ENCODE measurements at places on chromosomes 4 and X.

GRCh38 chrX:119692191-119693039 is 553 bp downstream of the SEPTIN6 start:
- peak; percentile 73 for DNase-seq

DNA sequence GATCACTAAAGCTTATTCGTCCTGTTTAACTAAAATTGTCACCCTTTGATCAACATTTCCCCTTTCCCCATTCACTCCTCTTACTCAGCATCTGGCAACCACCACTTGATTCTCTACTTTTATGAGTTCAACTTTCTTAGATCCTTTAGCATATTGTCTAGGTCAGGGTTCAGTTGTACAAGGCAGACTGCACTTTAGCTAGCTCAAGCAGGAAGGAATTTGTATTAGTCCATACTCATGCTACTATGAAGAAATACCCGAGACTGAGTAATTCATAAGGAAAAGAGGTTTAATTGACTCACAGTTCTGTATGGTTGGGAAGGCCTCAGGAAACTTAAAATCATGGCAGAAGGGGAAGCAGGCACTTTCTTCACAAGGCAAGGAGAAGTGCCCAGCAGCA is 44.3 kb downstream of the TASL start:
- DNase-seq: no peak

DNA sequence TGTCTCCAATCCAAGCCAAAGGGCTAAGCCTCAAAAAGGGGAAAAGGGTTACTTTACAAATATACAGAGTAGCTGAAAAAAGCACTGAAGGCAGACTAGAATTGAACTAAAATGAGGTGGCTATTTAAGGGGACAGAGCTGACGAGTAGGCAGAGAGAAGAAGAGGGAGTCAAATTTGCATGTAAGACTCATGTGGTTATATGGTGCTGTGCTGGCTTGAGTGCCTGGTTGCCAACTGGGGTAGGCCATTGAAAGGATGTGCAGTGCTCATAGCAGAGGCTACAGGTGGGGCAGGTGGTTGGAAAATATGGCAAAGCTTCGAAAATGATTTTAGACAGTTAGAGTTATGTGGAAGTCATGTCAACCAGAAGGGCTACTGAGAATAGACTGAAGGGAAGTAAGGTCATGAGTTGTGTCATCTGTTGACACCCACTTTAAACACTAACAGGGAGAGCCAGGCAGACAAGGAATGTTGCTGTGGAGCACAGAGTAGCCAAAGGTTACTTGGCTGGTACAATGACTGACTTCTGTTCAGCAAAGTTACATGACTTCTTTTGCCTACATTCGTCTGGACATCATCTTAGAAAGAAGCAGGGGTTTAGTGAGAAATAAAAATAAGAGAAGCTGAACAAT is 1210.4 kb downstream of the ADGRL3 start:
- DNase-seq: no peak

DNA sequence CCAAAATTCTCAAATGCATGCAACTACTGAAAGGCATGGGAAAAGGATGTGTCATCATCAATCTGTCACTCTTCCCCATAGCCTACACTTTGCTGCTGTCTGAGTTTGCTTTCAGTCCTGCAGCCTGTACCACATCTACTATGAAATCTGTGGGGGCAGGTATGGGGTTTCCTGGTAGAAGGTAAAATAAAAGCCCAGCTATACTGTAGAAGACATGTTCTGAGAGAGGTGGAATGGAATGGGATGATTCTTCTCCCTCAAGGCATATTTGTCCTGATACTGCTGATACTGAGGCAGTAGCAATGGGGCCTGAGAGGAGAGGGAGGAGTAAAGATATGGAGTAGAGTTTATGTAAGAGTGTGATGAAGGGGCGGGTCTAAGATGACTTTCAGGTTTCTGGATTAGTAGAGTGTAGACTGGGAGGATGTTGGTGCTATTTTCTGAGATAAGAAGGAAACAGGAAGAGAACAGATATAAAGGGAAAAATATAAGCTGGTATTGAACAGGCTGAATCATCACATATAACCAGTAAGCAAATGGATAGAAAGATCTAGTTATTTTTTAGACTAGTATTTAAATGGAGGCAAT is 38.7 kb upstream of the GYPA start:
- no peak for DNase-seq

DNA sequence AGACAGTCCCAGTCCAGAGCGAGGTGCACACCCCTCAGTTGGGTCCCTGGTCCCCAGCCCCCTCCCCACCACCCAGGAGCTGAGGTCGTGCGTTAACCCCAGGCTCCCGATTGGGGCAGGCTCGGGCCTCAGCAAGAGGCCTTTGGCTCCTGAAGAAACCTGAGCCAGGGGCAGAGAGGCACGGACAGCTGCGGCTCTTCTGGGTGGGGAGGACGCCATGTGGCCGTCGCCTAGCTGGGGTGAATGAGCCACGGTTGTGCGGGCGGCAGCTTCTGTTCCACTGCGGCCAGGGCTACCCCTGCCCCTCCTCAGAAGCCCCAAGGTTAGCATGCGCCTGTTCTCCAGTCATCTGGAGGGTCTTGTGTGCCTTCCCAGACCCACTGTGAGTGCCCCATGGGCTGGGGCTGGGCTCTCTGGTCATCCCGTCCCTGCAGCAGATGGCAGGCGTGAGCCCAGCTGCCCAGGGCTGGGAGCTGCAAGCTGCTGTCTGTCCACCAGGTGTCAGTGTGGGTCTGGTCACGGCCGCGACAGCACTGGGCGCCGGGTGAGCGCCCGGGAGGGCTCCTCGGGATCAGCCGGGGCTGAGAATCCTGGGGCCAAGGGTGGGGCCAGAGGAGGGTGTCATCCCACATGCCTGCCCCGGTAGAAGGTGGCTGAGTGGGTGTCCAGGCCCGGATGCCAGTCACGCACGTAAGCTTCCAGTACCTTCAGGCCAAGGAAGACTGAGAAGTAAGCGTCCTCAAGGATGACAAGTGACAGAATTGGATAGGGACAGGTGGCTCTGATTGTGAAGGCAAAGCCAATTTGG is 21.9 kb downstream of the ATP2B3 start:
- peak; percentile 73 for DNase-seq

GRCh38 chrX:153551135-153551534 is 33.7 kb downstream of the ATP2B3 start:
- DNase-seq: no peak

GRCh38 chr4:26094911-26095310 is 180.9 kb downstream of the SMIM20 start:
- DNase-seq: no peak

- no peak for DNase-seq
These were observed 100.0 kb downstream of the HMX1 start for GRCh38 chr4:8771666-8772065.

GRCh38 chrX:1925053-1925481 is 310.2 kb downstream of the ASMT start:
- DNase-seq: no peak

DNA sequence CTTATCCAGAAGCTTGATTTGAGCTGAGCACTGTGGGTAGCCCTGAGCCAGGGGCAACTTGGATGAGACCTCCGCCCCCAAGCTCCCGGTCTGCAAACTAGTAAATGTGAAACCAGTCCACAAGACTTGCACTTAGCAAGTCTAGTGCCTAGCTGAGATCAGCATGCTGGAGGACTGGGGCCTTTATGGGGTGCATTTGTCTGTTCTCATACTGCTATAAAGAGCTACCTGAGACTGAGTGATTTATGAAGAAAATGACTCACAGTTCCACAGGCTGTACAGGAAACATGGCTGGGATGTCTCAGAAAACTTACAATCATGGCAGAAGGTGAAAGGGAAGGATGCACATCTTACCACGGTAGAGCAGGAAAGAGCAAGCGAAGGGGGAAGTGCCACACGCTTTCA is 42.1 kb upstream of the HOPX start:
- peak; percentile 5 for DNase-seq

- DNase-seq: no peak
These were observed 207.0 kb downstream of the NSUN7 start for GRCh38 chr4:40956721-40957255.

GRCh38 chrX:153569475-153569874 is 29.5 kb downstream of the CCNQ start:
- DNase-seq: no peak

- no peak for DNase-seq
These were observed 7.8 kb downstream of the TIFA start for GRCh38 chr4:112277705-112278448.

DNA sequence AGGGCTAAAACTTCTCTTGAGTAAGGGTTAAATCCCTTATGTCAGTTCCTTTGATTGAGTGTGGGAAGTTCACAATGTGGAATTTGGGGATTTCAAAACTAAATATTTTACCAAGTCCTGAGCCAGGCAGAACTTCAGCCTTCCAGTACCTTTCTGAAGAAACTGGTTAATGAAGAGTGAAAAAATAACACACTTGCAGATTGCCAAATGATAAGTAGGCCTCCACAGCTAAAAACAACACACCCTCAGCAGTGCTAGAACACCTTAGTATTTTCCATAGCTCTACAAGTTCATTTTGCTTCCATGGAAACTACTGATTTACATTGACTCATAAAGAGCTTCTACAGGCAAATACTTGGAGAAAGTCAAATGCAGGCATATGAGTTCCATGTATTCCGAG is 326.8 kb downstream of the ZNF674 start:
- no peak for DNase-seq

GRCh38 chr4:41325901-41326300 is 69.2 kb downstream of the UCHL1 start:
- no peak for DNase-seq

DNA sequence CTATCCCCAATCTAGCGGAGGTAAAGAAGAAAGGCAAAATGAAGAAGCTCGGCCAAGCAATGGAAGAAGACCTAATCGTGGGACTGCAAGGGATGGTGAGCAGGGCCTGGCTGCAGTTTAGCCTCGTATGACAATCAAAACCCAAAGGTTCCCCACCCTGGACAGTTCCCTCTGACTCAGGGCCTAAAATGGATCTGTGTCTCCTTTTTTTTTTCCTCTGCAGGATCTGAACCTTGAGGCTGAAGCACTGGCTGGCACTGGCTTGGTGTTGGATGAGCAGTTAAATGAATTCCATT is 986 bp downstream of the HDAC6 start:
- no peak for DNase-seq

DNA sequence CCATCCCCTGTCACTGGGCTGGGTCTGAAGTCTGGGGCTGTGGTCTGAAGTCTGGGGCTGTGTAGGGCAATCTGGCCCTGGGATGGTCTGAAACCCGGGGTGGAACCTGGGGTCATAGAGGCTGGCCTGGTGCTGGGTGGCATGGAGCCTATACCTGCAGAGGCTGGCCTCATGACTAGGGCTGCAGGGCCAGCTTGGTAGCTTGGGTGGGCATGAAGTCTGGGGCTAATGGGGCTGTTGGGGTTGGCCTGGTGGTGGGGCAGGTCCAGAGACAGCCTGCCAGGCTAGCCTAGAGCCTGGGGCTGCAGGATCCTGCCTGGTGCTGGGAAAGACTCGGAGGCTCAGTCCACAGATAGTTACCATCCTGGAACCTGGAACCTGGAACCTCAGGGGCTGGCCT is 37.0 kb downstream of the GALNT7 start:
- DNase-seq: no peak

GRCh38 chr4:7819446-7819845 is 120.2 kb downstream of the AFAP1 start:
- DNase-seq: no peak

DNA sequence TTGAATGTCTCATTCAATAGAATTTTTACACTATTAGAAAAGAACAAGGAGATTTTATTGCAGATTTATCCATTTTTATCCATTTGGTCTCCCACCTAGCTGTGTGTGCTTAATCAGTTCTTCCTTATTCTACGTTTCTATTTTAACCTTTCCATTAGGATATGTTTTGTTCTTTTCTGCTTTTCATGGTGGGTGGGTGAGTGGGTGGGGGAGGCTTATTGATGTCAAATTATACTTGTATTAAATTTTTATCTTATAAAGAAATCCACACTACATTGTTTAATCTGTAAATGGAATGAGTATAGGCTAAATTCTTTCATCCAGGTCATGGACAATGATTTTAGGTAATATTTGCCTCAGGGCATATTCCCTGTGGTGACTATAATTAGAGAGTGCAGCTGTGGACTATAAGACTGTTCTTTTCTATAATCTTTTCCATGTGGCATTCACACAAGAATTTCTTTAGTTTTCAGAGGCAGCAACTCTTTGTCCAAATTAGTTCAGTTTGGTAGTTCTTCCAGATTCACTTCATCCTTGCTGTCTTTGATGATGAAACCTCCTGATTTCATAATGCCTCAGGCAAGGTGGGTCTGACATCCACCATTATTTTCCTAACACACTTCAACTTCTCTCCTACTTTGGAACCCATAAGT is 2451.8 kb downstream of the PCDH7 start:
- no peak for DNase-seq

GRCh38 chr4:17009871-17010367 is 111.5 kb upstream of the LDB2 start:
- DNase-seq: no peak

- DNase-seq: no peak
These were observed 124.9 kb upstream of the ZCCHC13 start for GRCh38 chrX:74179071-74179470.

DNA sequence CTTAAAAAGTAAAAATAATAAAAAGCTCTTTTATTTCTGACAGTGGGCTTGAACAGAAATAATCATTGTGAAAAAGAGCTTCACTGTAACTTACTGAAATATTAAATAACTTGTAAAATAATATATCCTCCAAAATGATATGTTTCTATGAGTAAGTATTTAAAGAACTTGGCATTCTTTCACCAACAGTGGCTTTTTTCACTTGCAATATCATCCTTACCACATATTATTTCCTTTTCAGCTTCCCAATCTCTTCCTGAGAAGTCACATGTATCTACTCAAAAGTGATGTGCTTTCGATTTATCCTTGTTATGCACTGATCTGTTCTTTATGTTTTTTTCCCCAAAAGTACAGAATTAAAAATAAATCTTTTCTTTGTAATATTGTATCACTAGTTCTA is 2.2 kb upstream of the PCDH18 start:
- DNase-seq: no peak

- DNase-seq: no peak
These were observed 35.1 kb downstream of the CLDN22 start for GRCh38 chr4:183284965-183285364.

- DNase-seq: no peak
These were observed 5.9 kb downstream of the NKX1-1 start for GRCh38 chr4:1400191-1400805.

GRCh38 chr4:168380290-168380689 is 61.7 kb upstream of the DDX60 start:
- DNase-seq: no peak

GRCh38 chr4:152965611-152966010 is 29.5 kb downstream of the FHDC1 start:
- DNase-seq: no peak

GRCh38 chrX:18899796-18900380 is 84.0 kb downstream of the PHKA2 start:
- DNase-seq: no peak

- no peak for DNase-seq
These were observed 58.5 kb downstream of the HAUS3 start for GRCh38 chr4:2183394-2183793.

Measured in natural killer cell (primary cell).